ENCODE measurements at places on chromosomes 2 and 18. TPM values are rescaled to one million over a fixed set of nuclear protein-coding genes. Genes with fewer than 3 reads are reported as not detected.

INHA gene
- total RNA-seq, result not detected

KCNG2 gene
- 0.78 TPM for total RNA-seq

XDH gene
- under 0.01 TPM for total RNA-seq

DNA sequence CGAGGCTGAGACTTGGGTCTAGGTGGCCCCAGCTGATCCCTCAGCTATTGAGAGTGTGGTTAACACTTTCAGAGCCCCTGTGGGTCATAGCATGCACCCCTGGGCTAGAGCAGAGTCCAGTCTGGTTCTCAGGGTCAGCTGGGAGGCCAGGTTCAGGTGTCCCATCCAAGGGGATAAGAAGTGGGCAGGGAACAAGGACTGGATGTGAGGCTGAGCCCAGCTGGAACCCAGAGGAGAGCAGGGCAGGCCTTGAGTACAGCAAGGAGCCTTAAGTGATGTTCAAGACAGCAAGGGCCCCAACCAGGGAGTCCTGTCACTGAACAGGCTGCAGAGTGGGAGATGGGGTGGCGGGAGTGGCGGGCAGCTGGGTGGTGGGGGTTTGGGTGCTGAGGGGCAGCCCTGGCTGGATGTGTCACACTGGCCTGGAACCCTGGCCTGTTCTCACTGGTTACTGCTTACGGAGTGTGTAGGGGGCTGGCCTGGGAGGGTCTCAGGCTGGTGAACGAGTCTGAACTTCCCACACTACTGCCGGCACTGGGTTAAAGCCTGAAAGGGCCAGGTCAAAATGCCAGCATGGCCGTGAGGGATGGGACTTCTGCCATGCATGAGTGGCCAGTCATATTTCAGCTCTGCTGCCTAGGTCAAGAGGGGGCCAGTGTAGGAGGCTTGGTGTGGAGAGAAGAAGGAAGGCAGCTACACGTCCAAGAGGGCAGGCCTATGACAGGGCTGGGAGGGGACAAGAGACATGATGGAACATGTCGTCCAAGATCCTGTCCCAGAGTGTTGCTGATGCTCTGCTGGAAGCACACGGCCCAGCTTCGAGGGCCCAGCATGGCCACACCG lies 13.6 kb downstream of the TMEM185B start:
- DNase-seq, result no peak
- H3K27me3 ChIP-seq, result no peaks in the 10 kb centered on the region
- no peaks in the 10 kb centered on the region for H3K4me1 ChIP-seq
- H3K4me3 ChIP-seq, result no peak overlapping the region
- H3K36me3 ChIP-seq, result no peaks in the 10 kb centered on the region
- H3K27ac ChIP-seq, result no peak overlapping the region

TET3 gene
- 5.2 TPM for total RNA-seq

DNA sequence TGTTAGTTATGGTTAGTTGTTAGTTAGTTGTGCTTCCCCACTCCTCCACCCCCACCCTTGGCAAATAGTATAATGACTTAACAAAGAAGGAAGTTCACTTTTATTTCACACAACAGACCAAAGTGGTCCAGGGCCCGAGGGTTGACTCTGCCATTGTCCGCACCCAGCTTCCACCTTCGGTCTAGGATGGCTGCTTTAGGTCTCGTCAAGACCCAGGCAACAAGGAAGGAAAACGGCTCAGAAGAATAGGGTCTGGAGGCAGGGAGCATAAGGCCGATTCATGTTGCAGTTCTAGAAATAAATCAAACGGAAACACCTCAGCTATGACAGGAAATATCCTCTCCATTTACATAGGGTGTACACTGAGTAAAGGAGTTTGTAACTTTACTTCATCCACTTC lies 206.0 kb upstream of the CXCR4 start:
- no peak overlapping the region for H3K4me3 ChIP-seq
- no peaks in the 10 kb centered on the region for H3K27me3 ChIP-seq
- H3K27ac ChIP-seq, result no peak overlapping the region
- no peaks in the 10 kb centered on the region for H3K36me3 ChIP-seq
- H3K4me1 ChIP-seq, result peaks cover 5% of the 10 kb centered on the region

Measured in tibial nerve (tissue), 4 donors.